ENCODE measurements at places on chromosomes 3 and 15.

- peak; percentile 14 for DNase-seq
These were observed 16.9 kb upstream of the FAM3D start for GRCh38 chr3:58683466-58683865.

DNA sequence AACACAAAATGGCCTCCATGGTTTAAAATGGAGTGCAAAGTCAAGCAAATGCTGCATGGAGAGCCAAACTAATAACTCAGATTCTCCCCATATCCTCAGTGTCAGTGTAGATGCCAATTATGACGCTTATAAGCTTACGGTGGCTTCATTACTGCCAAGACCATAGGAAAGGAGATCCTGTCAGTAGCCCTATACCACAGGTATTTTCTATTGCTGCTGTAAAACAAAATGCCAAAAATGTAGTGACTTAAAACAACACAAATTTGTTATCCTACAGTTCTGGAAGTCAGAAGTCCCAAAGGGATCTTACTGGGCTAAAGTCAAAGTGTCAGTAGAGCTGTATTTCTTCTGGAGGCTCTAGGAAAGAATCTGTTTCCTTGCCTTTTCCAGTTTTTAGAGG lies 149.8 kb upstream of the GBE1 start:
- no peak for DNase-seq

DNA sequence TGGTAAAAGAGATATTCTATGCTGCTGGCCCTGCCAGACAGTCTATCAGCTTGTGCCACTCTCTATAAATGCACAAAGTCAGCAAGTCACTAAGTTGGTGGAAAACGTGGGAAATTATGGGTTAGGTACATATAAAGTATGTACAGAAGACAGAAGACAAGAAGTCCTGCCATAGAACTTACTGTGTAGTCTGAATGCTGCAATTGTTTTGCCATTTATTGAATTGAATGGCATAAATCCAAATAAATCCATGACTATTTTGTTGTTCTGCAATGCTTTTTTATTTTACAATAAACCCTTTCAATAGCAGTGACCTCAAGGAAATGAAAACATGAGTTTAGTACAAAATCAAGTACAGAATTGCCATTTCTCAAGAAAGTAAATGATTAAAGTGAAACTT lies 34.1 kb upstream of the TM4SF1 start:
- DNase-seq, result no peak

DNA sequence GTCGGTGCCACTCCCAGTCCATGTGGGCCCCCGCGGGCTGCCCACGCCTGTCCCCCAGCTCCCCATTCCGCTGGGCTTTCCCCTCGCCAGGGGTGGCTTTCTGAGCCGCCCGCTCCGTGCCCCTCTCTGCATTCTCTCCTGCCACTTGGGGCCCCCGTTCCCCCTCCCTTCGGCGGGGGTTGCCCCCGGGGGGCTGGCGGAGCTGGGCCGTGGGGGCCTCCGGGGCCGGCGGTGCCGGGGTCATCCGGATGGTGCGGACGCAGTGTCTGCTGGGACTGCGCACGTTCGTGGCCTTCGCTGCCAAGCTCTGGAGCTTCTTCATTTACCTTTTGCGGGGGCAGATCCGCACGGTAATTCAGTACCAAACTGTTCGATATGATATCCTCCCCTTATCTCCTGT lies 46.5 kb downstream of the GRAMD1C start:
- DNase-seq, result no peak

- DNase-seq, result no peak
These were observed 506.4 kb upstream of the THBS1 start for GRCh38 chr15:39074341-39074985.

DNA sequence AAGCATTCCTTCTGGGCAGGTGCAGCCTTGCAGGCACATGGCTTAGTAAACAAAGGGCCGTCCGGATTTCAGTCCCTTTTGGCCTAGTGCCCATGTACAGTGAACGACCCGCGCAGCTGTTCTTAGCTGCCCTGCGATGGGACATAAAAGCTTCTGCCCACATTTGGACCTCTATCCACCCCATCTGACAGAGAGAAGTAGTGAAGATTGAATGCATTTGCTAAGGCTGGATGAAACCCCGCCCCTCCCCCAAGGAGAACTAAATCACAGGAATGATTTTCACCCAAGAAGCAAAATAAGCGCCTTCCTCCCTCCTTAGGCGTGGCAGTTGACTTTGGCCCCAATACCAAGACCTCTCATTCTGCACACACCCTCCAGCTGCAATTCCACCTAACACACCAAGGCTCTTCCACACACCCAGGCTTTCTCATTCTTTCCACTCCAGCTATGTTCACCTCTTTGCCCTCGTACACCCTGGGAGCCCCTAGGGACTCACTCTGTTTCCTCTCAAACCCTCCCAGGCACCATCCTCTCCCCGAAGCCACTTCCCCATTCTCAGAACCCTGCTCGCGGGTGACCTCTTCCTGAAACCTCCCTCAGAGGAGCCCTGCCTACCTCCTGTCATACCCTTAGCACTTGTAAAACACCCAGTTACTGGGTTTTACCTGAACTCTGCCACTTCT lies 14.1 kb upstream of the HRH1 start:
- DNase-seq, result no peak
